Stimulated activated CD4-positive, alpha-beta T cell treated with anti-CD3 and anti-CD28 coated beads, Interleukin-12 subunit alpha, Interleukin-12 subunit beta, amount 100 ng/mL, for 48 hours (primary cell): ENCODE measurements at places on chromosomes 2 and 18.

DNA sequence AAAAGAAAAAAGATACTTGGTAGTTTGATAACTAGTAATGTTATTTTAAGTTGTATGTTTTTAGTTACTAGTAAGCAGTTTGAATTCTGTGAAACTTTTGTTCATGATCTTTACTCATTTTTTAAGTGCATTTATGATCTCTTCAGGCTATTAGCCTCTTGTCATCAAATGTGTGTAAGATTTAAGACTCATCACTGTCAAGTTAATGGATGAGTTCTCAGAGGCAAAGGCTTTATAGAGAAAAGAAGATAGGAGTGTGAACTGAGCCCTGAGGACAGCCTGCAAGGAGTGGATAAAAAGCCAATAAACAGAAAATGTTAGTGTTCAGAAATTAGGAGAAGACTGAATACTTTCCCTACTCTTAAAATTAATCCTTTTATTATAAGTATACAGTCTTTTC lies 13.5 kb downstream of the NDUFV2 start:
- DNase-seq: no peak

DNA sequence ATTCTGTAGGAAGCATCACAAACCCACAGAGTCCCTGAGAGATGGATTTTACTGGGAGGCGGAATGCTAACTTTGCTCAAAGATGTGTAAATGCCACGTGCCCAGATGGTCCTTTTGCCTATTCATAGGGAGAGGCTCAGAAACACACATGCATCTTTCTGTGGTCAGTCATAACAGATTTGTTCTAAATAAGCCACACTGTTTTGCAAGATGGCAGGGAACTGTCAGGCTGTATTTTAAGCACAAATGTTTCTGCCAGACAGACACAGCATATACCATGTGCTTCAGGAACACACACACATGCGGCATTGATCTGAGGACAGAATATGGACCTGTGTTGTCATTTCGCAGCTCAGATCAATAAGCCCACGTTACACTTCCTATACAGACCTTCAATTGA lies 312.0 kb downstream of the GPD2 start:
- no peak for DNase-seq

DNA sequence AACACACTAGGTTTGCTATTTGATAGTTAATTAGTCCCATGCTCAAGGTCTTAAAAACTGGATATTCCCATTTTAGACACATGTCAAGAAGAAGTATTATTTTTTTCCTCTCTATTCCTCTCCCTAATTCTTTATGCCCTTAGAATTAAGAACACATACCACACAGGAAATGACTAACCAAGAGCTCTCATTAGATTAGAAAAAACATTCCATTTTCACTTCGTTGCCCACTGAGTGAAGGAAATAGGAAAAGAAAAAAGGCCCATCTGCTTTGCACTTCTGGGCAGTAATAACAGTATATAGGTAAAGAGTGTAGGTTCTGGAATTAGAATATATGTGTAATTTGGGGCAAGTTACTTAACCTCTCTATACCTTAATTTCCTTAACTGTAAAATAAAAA lies 26.9 kb downstream of the ACADL start:
- DNase-seq: no peak

- DNase-seq: no peak
Measured at GRCh38 chr2:21422724-21423522, 299.2 kb downstream of the TDRD15 start.

- DNase-seq: no peak
Measured at GRCh38 chr2:117691595-117691994, 122.9 kb upstream of the DDX18 start.

- no peak for DNase-seq
Measured at GRCh38 chr2:28639092-28639691, 112.4 kb upstream of the PPP1CB start.

GRCh38 chr18:76258209-76258608 lies 236.8 kb downstream of the ZNF516 start:
- DNase-seq: no peak

GRCh38 chr2:55150834-55151233 lies 81.3 kb downstream of the CLHC1 start:
- DNase-seq: no peak

DNA sequence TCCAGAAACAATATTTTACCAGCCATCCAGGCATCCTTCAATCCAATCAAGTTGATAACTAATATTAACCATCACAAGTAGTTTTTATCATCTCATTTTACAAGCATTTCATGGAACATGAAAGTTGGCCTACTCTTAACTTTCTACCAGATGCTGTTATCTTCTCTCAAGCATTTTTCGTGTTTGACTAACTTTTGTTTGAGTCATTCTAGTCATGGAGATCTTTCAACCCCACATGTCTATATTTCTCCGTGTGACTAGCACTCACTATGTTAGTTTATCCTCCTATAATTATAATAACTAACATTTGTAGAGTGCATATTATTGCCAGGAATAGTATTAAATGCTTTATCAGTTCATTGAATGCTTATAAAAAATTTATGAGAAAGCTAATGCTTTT lies 307.0 kb upstream of the CWC22 start:
- DNase-seq: no peak

DNA sequence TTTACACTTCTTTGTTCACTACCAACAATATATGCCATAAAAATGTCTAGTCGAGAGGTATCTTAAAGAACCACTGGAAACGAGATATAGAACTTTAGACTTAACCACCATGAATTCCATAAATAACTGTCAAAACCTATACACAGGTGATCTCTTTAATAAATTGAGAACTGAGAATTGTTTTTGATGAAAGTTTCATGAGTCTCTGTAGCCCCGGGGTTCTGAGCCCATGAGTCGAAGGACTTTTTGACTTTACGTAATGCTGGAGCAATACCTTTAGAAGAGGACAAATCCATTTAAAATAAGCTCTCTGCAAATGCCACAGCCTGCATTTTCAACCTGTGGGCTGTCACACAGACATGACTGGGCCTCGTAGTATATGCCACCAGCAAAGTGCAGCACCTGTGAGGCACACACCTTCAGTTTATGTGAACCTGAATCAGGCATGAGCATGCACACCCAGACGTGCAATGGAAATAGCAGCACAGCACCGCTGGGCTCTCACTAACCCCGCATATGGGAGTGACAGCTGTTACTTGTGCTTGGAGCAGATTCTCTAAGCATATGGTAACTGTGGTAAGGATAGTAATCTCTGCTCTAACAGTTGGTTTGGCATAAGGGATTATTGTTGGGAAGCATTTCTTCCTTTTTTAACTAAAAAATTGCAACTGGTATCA lies 383.2 kb downstream of the SOCS6 start:
- no peak for DNase-seq

DNA sequence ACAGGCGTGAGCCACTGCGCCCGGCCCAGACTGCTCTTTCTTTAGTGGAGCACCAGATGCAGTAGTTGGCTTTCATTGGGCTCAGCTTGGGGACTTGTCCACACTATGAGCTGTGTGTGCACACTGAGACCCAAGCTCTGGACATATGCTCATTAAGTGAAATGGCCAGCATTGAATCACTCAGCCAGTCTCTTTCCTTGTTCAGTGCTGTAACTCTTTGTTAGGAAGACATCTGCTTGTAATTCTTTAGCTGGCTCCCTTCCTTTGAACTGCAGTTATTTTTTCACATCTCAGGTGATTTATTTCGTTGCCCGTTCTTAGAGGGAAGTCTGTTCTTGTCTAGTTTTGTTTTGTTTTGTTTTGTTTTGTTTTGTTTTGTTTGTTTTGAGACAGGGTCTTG lies 70.5 kb downstream of the CAB39 start:
- DNase-seq: no peak

- DNase-seq: no peak
Measured at GRCh38 chr2:212626371-212626918, 87.8 kb upstream of the ERBB4 start.

GRCh38 chr18:77557046-77557587 lies 307.5 kb downstream of the GALR1 start:
- no peak for DNase-seq

DNA sequence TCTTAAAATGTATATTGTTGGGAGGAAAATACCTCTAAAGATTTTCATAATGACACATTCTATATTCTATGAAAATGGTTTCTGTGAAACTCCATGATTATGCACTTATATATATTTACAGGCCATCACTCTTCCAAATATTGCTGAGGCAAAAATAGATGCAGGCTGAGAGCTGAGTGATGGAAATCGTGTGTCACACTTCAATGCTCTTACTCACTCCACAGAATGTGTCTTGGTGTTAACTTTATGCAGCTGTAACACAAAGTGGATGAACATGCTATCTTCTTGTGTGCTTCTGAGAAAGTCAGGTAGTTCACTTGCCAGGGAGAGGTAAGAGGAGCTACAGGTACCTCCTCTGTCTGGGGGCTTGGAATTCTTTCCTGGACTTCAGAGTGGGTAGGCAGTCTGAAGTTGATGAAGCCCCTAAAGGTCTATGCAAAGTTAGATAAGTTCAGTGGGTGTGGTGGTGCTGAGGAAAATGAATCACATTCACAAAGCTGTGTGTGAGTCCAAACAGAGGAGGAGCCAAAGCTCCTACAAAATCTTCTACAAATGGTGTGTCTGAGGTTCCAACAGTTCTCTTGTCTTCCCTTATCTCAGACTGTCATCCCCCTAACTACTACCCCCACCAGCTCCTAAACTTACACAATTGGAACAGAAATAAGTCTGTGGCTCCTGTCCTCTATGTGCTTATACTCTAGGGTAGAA lies 74.2 kb upstream of the ST6GAL2 start:
- DNase-seq: no peak
